ENCODE measurements at places on chromosomes 1 and 21.
A peak's percentile ranks its signal among the peaks of the same experiment; 100 is the strongest.

- DNase-seq = no peak
Measured at GRCh38 chr1:192159781-192160180, 1.5 kb downstream of the RGS18 start.

- no peak for DNase-seq
Measured at GRCh38 chr1:32748926-32749325, 46.4 kb upstream of the SYNC start.

GRCh38 chr1:18875107-18875795, 15.8 kb upstream of the TAS1R2 start:
- peak; percentile 67 for DNase-seq

GRCh38 chr1:118294875-118295642, 110.0 kb upstream of the SPAG17 start:
- no peak for DNase-seq

DNA sequence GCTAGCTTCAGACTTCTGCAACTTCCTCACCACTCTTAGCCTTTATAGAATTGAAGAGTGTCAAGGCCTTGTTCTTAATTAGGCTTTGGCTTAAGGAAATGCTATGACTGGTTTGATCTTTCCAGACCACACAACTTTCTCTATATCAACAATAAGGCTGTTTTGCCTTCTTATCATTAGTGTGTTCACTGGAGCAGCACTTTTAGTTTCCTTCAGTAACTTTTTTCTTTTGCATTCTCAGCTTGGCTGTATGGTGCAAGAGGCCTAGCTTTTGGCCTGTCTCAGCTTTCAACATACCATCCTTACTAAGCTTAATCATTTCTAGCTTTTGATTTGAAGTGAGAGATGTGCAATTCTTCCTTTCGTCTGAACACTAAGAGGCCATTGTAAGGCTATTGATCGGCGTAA, 8.6 kb downstream of the PRKACB start:
- no peak for DNase-seq

DNA sequence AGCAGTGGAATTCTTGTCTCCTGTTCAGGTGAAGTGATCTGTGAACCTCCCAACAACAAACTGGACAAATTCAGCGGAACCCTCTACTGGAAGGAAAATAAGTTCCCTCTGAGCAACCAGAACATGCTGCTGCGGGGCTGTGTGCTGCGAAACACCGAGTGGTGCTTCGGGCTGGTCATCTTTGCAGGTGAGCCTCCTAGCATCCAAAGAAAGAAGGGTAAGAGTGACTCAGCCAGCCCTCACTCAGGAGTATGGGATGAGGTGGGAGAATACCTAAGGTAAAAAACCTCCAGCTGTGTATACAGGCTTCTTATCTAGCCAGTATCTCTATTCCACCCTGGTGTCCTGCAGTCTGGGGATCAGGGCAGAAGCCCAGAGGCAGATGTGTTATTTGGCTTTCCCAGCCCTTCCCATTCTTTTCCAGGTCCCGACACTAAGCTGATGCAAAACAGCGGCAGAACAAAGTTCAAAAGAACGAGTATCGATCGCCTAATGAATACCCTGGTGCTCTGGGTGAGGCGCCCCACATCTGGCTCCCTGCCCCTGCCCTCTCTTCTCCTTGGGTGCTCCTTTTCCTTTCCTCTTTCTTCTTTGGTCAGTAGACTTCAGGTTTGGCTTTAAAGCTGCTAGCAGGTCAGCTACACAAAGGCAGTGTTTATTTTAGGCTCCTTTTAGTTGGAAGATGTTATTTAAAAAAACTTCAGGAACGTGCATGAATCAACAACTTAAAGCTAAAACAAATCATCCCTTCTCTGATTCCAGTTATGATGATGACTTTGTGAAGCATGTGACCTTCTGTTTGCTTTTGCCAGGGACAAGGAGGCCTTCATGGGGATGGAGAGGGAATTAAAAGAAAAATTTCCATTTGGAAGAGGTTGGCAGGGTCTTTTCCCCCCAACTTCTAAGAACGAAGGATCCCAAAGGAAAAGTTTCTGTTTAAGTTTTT, 9.0 kb downstream of the ATP8B2 start:
- no peak for DNase-seq
